ENCODE measurements at places on chromosomes 13 and 19. TPM values are rescaled to one million over a fixed set of nuclear protein-coding genes. Genes with fewer than 3 reads are reported as not detected.
A peak's percentile ranks its signal among the peaks of the same experiment; 100 is the strongest.

The TNFRSF19 gene
- polyA plus RNA-seq = 36.7 TPM

- no peak for DNase-seq
Measured at GRCh38 chr13:111099290-111099689, 15.8 kb upstream of the ARHGEF7 start.

DNA sequence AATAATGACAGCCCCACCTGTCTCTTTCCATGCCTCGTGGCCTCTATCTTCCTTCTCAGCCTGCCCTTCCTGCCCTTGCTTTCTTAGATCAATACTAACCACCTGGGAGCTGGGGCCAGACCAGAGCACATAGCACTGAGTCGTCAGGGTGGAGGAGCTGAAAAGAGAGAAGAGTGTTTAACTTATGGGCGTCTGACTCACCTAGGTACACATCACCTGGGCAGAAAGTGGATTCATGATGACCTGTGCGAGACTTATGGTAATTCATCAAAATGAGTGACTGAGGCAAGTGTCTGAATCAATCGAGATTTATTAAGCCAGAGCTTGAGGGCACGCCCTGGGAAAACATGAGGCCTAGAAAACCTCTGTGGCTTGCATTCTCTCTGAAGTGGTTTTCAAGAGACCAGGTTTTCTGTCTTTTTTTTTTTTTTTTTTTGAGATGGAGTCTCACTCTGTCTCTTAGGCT is 19.2 kb downstream of the CEACAM6 start:
- DNase-seq = no peak

- no peak for DNase-seq
Measured at GRCh38 chr19:49116544-49116943, 2.4 kb downstream of the LIN7B start.

- no peak for DNase-seq
Measured at GRCh38 chr13:72959643-72960042, 99.2 kb upstream of the KLF5 start.

The MISP gene
- 0.42 TPM for polyA plus RNA-seq

- no peak for DNase-seq
Measured at GRCh38 chr13:60720590-60720989, 323.6 kb downstream of the TDRD3 start.

The ZNF442 gene
- 2.9 TPM for polyA plus RNA-seq

The TEX26 gene
- 4.0 TPM for polyA plus RNA-seq

The PRX gene
- polyA plus RNA-seq = 9.7 TPM

DNA sequence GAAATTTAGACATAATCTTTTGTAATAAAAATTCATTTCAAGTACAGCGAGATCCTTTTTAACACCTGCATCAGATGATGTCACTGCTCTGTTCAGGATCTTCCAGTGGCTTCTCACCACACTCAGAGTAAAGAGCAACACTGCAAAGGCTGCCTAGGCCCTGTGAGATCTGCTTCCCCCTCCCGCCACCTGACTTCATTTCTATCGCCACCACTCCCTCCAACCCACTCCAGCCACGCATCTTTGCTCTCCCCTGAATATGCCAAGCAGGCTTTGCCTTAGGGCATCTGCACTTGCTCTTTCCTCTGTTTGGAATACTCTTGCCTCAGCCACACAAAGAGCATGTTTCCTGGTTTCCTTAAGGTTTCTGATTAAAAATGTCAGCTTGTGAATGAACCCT is 58.3 kb downstream of the MBNL2 start:
- DNase-seq = no peak

DNA sequence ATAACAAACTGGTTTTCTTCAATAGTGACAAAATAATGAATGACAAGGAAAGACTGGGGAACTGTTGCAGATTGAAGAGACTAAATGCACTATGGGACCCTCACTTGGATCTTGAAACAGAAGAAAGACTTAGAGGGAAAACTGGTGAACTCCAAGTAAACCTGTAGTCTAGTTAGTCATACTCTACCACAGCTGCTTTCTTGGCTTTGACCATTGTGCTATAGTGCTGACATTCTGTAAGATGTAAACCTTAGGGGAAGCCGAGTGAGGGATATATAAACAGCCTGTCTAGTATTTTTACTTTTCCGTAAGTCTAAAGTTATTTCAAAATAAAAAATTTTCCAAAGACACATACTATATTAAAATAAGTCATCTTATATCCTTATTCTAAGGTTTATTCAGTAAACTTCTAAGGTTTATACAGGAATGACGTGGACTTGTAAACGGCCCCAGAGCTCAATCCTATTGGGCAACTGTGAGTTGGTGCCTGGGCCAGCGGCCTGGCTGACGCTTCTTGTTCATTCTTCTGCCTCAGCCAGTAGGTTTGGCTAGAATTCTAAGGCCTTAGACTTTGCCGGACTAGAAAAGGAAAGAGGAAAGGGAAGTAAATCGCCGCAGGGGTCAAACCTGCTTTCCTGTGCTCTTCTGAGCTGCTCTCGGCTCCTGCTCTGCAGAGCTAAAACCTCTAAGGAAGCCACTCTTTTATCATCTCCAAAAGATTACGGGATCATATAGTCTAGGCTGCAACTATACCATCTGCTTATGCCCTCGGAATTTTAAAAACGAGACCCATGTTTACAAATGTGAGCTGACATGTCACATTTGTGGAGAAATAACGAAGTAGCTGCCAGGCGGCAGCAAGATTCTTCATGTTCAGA is 33.6 kb upstream of the UBE2L5 start:
- no peak for DNase-seq

The C13orf42 gene
- 0.14 TPM for polyA plus RNA-seq

GRCh38 chr19:48872884-48873475 is 759 bp downstream of the PPP1R15A start:
- peak; percentile 78 for DNase-seq

- no peak for DNase-seq
Measured at GRCh38 chr19:43675269-43675879, 5.4 kb upstream of the PLAUR start.

- DNase-seq = peak; percentile 20
Measured at GRCh38 chr13:68358294-68358705, 1128.2 kb upstream of the PCDH9 start.

The CNFN gene
- polyA plus RNA-seq = 2.9 TPM

GRCh38 chr19:48415395-48415794 is 21.9 kb downstream of the GRIN2D start:
- no peak for DNase-seq

The ZNF793 gene
- 28.5 TPM for polyA plus RNA-seq

The IFI30 gene
- polyA plus RNA-seq = 2.8 TPM

The ZNF383 gene
- 10.8 TPM for polyA plus RNA-seq

DNA sequence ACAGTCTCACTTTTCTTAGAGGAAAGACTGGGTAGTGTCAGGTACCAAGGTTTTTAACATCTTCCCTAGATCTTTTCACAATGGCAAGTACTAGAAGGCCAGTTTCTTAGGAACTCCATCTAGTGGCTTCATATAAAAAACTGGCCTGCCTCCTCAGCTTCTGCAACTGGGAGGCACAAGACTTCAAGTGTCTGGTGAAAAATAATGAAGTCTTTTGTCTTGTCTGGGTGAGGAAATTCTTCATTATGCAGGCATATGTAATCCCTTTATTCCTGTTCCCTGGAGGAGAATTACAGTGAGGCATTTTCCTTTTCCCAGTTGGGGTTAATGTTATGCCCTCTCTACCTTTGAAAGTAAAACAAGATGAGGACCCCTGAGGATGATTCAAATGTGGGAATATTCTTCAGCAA is 300.5 kb downstream of the NALCN start:
- DNase-seq = peak; percentile 84

The APBA3 gene
- 27.3 TPM for polyA plus RNA-seq

GRCh38 chr13:111518161-111518792 is 197.8 kb downstream of the TEX29 start:
- DNase-seq = no peak

DNA sequence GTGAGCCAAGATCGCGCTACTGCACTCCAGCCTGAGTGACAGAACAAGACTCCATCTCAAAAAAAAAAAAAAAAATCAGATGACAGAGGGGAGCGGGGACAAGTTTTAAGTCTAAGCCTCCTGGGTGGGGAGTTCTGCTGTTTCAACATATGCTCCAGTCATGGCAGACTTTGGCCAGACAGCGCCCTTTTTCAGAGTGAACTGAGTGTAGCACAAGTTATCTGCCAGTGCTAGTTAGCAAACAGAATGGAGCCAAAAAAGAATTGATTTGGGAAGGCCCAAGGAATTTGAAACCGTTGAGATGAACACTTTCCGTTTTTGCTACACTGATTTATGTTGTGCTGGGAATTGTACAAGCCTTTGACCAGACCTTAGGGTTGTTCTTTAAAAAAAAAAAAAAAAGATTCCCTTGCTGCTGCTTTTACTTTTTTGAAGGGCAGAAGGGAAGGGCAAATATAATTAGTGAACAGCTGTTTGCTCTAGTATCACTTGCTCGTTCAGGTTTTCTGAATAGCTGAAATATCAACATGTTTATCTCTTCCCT is 5.7 kb downstream of the ACTN4 start:
- DNase-seq = peak; percentile 75

DNA sequence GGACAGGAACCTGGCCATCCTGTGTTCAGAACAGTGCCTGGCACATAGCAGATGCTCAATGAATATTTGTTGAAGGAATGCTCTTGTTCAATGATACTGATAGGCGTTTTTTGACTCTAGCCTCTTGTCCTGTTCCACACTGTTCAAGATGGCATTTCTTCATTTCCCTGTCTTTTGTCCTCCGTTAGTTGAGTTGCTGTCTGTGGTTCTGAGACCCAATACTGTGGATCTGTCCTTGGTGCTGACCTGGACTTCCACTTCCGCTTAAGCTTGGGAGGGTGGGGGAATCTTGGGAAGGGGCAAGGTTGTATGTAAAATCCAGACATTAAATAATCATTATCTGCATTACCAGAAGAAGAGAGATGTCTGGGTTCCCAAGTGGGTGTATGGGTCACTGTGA is 8.3 kb upstream of the KCNN4 start:
- no peak for DNase-seq

DNA sequence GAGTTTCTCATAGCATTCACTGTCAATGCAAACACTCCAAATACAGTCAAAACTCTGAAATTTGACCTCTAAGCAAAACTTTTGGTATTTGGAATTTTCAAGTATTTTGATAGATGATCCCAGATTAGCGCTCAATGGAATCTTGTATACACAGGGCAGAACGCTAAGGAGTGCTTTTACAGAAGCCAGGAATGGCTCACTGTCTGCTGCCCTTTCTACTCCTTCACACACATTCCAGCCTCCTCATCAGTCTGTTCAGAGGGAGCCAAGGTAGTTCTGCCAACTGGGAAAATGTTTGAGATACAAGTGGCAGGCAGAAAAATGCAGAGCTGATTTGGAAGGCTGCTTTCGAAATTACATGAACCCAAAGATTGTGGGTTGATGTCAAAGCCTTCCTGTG is 4.4 kb upstream of the STARD13 start:
- DNase-seq = no peak

The STAP2 gene
- 5.2 TPM for polyA plus RNA-seq

GRCh38 chr13:109412283-109412901 is 374.0 kb downstream of the IRS2 start:
- DNase-seq = peak; percentile 97

The ZNF613 gene
- polyA plus RNA-seq = 9.5 TPM

DNA sequence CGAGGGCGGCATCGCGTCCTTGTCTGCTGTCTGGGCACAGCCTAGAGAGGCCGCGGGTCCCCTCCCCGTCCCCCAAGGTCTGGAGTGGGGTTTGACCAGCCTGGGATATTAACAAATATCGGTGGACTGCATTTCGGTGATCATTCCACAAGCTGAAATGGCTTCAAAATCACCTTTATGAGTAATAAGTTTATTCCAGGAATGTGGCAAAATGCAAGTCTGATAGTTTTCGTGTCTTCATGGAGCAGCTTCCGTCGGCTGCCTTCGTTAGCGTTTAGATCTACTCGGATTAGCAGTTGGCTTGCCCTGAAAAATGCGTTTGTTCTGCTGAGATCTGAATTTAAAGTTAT is 1.1 kb upstream of the GJA3 start:
- DNase-seq = no peak

Measured in spinal cord (tissue), 10 donors.